ENCODE measurements at places on chromosomes 12 and 14. TPM values are rescaled to one million over a fixed set of nuclear protein-coding genes. Genes with fewer than 3 reads are reported as not detected.

The GLS2 gene
- polyA plus RNA-seq, result 2.7 TPM

The PLEKHG7 gene
- polyA plus RNA-seq, result 0.68 TPM

The RNF212B gene
- 2.3 TPM for polyA plus RNA-seq

The KRT72 gene
- not detected for polyA plus RNA-seq

- DNase-seq, result no peak
Measured at GRCh38 chr14:68139431-68140075, 320.0 kb downstream of the RAD51B start.

GRCh38 chr14:92830902-92831301 is 36.8 kb downstream of the GOLGA5 start:
- no peak for DNase-seq

- no peak for DNase-seq
Measured at GRCh38 chr14:89771251-89771650, 183.3 kb downstream of the EFCAB11 start.

DNA sequence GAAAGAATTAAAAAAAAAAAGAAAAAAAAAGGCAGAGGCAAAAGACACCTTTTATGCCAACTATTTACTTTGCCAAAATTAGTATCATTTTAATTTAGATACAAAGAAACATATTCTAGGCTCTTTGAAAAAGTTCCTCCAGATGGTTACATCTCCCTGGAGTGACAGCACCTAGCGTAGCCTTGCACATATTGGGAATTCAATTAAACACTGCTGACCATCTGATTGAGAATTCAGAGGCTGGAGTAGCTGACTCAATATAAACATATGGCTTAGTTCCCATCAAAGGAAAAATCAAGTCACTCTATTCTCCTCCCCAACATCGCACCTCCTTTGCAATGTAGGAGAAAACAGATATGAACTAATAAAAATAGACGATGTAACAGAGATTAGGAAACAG is 36.4 kb downstream of the ANKS1B start:
- no peak for DNase-seq

Data from left kidney (tissue), 8 donors.